ENCODE measurements at places on chromosomes 12 and 14.

- DNase-seq = no peak
Measured at GRCh38 chr12:112219195-112219594, 93.8 kb downstream of the TRAFD1 start.

DNA sequence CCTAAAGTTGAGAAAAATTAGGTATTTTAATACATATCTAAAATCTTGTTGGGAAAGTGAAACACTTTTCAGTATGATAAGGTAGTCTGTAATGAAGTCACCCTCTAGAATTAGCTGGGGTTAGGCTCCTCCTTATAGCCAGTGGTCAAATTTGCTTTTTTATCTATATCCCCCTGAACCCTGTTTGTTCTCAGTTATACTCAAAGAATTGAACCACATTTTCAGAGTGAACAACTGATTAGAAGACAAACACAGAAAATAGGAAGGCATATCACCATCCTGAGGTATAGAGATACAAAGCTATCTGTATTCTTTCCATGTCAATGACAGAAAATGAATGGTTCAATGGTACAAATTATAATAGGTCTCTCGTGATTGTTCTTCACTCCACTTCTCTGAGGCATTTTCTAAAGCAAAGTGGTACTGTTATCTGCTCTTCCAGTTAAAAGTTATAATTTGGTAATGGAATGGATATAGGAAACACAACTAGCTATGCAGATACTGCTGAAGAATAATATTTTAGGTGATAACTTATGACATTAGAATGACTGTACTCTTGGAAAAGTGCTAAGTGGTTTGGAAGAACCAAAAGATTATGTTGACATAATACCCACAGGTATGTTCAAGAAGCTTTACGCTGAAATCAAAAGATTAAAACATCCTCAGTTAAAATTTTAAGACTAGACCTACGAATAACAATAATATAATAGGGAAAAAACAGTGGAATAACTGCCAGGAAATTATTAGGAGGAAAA is 27.6 kb downstream of the WASHC3 start:
- no peak for DNase-seq

DNA sequence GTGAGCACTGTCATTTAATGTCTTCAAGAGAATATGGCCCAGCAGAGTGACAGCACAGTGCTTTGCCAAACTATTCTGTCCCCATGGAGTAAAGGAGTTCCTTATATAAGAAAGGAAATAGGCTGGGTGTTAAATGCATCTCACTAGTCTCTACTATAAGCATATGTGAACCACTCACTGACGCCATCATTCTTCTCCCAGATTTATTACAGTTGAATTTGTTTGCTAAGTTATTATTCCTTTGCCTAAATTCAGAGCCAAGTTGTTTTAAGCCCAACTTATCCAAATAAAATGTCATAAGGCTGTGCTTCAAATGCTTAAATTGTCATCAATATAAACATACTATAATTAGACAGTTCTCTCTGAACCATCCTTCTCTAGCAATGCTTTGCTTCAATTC is 151.6 kb downstream of the KCNA5 start:
- no peak for DNase-seq

DNA sequence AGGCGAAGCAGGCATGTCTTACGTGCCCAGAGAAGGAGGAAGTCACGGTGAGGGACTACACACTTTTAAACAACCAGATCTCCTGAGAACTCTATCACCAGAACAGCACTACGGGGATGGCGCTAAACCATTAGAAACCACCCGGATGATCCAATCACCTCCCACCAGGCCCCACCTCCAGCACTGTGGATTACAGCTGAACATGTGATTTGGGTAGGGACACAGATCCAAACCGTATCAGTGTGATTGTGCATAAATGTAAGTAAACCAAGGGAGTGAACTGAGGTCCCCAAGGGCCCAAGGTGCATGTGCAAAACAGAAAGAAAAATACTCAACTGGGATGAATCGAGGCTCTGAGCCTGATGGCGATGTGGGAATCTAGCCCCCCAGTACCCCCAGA is 134.2 kb downstream of the DICER1 start:
- DNase-seq = no peak

DNA sequence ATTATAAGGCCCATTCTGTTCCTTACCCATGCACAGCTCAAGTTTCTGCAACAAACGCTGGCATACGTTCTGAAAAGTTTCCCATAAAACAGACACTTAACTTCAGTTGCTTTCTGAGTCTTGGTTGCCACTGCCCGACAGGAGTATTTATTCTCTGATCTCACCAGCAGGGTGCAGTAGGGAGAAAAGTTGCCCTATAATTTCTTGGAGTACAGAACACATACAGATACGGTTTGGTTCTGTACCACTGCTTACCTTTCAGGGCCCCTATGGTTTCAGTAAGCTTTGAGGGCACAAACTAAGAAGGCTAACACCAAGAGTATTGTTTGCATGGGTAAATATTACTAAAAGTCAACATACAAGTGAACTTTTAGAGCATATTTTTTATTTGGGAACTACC is 77.9 kb downstream of the SPATA7 start:
- DNase-seq = no peak

- DNase-seq = no peak
Measured at GRCh38 chr14:94001501-94002396, 4.6 kb downstream of the CCDC197 start.

DNA sequence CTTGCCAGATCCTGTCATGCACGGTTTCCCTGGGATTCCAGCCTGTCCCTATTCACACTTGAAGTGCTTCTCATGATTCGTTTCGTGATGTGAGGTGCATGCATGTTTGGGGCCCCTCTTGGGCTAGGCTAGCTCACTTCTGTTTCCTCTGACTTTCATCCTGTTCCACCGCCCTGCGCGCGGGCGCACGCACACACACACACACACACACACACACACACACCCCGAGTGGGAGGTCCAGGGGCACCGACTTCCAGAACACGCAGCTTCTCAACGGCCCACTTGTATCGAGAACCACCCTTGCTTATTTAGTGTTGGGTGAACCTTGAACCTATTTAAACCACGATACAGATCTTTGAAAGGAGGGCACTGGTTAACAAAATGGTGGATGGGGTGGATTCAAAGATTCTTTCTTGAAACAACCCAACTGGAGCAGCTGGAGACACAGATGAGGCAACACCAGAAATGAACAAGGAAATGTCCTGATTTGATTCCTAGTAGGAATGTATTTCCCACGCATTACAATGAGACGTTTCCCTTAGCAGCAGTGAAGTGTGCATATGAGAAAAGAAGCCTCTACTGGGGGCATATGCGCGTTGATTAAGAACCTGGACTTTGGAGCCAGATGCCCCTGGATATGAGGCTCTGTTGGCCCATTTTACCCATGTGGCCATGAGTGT is 16.3 kb downstream of the ELK3 start:
- no peak for DNase-seq

DNA sequence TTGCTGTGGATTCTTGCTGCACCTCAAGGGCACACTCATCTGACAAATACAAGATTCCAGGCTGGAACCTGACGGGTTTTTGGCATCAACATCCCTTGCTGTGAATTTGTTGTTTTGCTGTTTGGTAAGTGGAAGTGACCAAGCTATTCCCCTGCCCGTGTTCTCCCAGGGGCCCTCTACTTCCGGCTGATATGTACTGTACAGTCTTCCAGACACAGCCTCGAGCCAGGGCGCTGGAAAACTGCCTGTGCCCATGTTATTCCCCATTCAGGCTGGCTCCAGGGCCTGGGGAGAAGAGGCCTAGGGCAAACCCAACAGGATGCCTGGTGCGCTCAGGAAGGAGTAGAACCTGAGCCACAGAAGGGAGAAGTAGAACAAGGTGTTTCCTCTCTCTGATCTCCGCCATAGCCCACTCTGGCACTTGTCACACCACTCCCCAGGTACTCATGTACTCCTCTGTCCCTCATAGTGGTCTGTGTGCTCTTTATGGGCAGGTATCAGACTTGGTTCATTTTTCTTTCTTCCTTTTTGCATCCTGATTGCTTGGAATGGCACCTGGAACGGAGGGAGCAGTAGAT is 67.8 kb upstream of the LTA4H start:
- DNase-seq = no peak

DNA sequence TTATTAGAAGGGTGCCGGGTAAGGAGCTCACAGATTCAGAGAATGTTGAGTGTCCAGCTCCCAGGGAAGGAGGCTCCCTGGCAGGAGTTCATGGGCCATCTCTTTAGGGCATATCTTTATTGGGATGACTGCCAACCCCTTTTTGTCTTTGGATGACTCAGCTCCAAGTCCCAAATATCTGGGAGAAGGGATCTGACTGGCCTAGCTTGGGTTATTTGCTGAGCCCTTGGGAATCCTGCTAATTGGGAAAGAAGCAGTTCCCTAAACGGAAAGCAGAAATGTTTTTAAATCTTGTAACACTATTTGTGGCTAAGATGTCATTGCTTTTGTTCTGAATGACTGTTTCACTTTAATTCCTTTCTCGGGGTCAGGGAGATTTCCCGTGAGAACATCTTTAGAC is 12.6 kb downstream of the DDX55 start:
- DNase-seq = no peak

- no peak for DNase-seq
Measured at GRCh38 chr14:81437244-81437643, 37.1 kb upstream of the STON2 start.

DNA sequence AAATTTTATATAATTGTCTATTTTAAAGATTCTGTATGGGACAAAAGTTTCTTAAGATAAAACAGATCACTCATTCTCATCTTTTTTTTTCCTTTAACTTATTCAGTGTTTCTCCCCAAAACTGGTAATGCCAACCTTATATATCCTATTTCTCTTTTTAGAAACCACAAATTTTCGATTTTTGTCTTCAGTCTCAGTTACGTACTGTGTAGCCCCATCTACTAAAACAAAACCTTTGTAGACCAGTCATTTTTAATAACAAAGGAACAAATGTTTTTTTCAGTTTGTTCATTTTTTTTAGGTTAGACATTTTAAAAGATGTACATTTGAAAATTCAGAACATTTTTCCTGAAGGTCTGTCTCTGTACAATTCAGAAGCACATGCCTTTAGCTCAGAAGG is 18.2 kb downstream of the PNMA1 start:
- DNase-seq = no peak

Measured in esophagus squamous epithelium (tissue), 5 donors.